Cardiac muscle cell (in vitro differentiated cells and primary cell): ENCODE measurements at places on chromosomes 4 and X.

GRCh38 chrX:103918050-103918449, 44.4 kb upstream of the TMSB15B start:
- DNase-seq = peak; percentile 86

DNA sequence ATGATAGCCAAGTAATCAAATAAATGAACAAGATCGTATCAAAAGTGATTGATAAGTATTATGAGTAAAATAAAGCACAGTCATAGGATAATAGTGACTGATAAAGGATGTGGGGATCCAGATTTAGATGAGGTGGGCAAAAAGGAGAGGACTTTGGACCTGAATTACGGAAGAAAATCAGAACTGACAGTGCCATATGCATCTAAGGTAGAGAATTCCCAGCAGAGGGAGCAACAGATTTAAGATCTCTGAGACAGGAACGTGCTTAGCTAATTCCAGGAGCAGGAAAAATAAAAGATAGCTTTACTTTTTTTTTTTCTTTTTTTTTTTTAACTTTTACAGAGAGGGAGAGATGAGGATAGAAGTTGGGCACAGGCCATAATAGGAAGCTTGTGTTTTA, 189.9 kb downstream of the NWD2 start:
- DNase-seq = peak; percentile 44

DNA sequence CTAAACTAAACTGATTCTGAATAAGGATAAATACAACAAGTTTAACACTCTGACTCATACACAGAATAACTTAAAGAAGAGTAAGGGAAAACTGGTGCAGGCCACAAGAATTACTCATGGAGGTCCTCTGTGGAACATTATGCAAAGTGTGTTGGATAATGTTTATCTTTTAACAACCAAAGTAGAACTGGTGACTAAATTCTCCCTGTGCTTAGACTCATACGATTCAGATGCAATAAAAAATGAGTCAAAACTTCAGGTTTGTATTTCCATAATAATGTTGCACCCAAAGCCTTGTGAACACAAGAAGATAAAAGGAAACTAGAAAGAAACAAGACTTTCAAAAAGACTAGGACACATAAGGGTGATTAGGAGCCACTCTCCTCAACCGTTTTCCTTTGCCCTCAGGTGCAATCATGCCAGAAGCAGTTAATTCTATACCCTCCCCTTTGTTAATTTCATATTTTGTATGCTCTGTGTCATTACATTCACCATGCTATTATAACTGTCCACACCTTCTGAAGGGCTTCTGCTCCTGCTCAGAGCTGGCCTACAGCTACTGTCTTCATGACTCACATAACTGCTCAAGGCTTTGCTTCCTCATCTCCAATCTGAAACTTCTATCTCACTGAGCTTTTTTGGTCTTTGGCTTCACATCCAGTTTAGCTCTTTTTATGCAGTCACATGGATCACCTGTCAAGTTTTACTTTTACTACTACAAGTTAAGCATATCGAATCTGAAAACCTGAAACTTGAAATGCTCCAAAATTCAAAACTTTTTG, 60.2 kb downstream of the KCNIP4 start:
- DNase-seq = peak; percentile 62

DNA sequence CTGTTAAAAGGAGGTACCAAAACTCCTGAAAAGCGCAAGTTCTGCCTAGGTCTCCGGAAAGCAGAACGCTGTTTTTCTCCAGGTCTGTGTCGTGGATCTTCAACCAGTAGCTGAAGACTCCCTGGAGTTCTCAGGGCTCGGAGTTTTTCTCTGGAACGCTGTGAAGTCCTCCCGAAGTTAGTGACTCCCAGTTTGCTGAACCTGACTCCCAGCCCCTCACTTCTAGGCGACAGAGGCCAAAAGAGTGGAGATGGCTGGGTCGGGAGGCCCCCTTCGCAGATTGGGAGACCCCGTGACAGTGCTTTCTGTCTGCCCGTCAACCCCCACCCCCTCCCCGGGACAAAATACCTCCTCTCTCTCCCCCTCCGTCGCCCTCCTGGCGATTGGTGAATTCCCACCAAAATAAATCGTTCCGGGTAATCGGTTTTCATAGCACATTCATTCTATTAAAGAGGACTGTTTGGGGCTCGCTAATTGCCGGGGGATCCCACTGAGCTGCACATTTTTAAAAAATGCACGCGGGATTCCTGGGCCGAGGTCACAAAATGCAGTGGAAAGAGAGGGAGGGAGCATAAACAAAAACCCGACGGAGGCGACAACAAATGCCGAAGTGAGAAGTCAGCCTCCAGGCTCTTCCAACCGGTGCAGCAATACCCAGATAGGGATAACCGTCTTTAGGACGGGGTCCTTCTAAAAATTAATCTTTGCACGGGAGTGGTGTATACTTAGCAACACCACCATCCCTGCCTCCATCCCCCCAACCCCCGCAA, 4.0 kb upstream of the MSX1 start:
- DNase-seq = no peak

DNA sequence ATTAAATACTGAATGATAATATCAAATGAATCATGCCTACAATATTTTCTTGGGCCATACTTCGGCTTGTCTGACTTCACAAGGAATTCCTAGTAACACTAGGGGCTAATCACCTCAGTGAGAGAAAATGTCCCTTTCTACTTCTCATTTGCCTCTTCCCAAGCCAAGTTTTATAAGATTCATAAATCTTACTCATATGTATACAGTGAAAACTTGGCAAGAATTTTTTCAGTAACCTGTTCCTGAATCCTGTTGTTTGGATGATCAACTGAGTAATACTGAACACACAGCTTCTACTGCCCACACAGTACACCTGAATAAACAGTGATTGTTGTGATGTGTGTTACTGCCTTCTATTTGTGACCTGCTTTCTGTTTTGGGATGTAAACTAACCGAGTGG, 16.5 kb downstream of the TMPRSS11E start:
- no peak for DNase-seq

GRCh38 chr4:106240699-106241098, 75.3 kb downstream of the TBCK start:
- DNase-seq = no peak

DNA sequence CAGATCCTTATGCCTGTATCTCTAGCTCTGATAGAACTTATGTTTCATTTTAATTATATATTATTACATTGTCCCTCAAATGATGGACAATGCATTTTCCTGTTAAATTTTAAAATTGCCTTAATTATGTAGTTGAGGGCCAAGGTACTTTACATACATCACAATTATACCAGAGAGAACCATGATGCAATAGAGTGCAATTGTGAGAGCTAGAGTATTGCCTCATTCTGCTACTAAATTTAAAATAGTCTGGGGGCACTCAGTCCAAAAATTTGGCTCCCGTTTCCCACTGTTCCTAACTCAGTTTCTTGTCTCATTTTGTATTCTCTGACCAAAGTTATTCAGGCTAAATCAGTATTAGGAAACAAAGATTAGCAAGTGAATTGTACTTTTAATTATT, 378.5 kb upstream of the ZFP42 start:
- peak; percentile 38 for DNase-seq

DNA sequence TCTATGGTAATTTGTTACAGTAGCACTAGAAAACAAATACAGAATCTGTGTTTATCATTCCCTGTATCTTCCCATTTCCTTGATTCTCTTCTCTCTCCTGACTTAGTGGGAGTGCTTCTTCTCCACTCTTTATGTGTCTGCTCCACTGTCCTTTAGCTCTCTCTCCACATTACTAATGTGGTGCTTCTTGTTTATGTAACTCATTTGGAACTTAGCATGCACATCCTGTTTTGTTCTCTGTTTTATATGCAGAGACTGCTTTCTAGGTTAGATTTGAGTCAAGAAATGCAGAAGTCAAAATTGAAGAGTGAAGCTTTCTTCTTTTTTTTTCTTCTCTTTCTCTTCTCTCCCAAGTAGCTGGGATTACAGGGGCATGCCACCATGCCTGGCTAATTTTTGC, 25.9 kb downstream of the ADH1A start:
- DNase-seq = no peak

DNA sequence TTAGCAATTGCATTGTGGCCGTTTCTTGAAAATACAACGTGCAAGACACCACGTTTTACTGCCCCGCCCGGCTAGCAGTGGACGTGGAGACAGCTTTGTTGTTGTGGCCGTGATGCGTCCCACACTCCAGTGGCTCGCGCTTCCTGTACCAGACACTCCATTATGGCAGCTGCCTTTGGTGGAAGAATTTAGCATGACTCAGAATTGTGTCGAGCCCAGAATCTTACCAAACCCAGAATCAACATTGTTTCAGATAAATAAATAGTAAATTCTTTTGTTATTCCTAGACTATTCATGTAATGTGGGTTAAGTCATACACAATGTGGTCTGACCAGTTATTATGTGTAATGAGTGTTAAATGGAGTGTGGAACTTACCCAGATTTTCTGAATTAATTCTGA, 25.3 kb upstream of the S100P start:
- DNase-seq = peak; percentile 16

- no peak for DNase-seq
These were observed 161.6 kb upstream of the MID1 start for GRCh38 chrX:10781847-10782530.

DNA sequence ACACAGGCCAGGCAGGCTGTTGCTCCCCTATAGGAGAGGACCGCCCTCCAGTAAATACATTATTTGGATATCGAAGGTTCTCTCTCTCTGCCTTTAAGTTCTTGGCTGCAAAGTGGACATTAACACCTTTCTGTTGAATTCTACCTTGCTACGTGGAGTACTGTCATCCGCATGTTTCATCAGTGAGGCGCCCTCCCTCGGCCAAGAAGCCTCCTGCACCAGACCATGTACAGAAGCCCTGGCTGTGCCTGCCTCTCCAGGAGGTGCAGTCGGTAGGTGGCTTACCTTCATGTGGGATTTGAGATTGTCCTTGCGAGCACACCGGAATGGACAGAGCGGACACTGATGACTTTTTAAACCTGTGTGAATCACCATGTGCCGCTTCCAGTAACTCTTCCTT, 46.7 kb downstream of the ZNF827 start:
- no peak for DNase-seq

- peak; percentile 30 for DNase-seq
These were observed 35.4 kb upstream of the HPSE start for GRCh38 chr4:83369831-83370639.

DNA sequence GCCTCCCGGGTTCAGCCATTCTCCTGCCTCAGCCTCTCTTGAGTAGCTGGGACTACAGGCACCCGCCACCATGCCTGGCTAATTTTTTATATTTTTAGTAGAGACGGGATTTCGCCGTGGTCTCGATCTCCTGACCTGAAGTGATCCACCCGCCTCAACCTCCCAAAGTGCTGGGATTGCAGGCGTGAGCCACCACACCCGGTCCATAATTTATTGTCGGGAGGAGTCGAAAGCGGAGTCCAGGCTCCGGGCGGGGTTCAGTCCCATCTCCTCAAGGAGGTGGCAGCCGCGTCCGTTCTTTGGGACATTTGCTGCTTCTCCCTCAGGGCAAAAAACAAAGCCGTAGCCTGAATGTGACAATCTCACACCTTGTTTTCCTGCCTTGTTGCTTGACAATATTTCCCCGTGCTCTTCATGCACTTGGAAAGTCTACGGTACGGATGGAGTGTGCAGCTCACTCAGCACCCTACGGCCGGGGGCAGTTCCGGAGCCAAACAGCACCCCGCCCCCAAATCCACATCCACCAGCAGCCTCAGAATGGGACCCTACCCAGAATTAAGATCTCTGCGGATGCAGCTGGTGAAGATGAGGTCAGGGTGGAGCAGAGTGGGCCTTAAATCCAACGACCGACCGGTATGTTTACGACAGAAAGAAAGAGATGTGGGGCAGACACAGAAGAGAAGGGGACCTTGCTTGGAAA, 9.6 kb downstream of the GTPBP6 start:
- DNase-seq = no peak

DNA sequence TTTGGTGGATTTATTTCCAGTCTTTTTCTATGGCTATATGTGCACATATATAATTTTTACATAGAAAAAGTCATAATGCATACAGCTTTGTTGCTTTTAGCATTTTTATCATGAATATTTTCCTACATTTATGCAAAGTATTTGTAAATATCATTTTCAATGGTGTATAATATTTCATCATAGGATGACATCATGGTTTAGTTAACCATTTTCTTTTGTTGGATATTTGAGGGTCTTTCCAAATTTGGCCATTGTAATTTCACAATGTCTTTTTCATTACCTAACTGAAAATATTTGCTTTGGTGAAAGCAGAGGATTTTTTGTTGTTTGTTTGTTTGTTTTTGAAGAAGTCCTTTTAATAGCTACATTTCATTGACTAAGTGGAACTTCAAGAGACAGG, 31.0 kb downstream of the PAK3 start:
- DNase-seq = no peak

DNA sequence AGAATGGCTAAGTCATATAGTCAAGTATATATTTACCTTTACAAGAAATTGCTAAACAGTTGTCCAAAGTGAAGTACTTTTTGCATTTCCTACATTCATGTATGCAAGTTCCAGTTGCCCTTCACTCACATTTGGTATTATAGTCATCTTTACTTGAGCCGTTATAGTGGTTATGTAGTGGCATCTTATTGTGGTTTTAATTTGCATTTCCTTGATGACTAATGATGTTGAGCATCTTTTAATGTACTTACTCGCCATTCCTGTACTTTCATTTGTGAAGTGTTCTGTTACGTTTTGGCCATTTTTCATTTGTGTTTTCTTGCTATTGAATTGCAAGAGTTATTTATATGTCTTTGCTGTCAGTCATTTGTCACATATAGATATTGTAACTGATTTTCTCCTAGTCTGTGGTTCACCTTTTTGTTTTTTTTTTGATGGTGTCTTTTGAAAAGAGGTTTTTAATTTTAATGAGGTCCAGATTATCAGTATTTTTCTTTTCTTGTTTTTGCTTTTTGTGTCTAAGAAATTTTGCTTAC, 27.6 kb downstream of the ARFIP1 start:
- peak; percentile 16 for DNase-seq

- no peak for DNase-seq
These were observed 15.5 kb downstream of the ZFYVE28 start for GRCh38 chr4:2402941-2403340.

DNA sequence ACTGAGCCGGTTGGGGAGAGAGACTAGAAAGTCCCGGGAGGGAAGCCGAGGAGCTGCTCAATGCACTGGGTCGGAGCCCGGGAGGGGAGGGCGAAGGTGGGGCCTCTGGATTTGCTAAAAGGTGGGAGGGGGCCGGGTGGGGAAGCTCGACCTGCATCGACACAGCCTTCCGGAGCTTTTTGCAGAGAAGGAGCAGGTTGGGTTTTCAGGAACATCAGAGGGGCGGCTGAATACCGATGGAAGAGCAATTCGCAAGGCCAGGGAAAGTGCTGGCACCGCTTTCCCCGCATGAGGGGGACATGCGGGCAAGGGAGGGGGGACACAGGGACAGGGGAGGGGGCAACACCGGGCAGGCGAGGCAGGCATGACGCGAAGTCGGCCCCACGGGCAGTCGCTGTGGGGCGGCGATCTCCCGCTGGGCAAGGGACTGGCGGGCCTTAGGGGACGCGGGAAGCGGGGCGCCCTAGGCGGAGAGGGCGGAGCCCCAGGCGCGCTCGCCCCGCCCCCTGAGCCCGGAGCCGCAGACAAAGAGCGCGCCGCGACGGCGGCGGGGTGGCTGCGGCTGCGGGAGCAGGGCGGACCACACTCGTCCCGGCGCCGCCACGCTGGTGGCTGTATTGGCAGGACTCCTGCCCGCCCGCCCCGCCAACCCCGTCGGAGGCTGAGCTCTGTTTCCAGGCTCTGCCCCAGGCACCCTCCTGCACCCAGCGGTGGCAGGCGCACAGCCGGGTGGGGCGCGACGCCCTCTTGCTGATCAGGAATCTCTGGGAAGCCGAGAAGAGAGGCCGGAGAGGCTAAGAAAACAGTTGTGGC, 11.6 kb downstream of the PDZD4 start:
- peak; percentile 70 for DNase-seq
